ENCODE measurements at places on chromosomes 4 and X.

- no peak for DNase-seq
These were observed 580.8 kb upstream of the AMOT start for GRCh38 chrX:113421432-113421831.

DNA sequence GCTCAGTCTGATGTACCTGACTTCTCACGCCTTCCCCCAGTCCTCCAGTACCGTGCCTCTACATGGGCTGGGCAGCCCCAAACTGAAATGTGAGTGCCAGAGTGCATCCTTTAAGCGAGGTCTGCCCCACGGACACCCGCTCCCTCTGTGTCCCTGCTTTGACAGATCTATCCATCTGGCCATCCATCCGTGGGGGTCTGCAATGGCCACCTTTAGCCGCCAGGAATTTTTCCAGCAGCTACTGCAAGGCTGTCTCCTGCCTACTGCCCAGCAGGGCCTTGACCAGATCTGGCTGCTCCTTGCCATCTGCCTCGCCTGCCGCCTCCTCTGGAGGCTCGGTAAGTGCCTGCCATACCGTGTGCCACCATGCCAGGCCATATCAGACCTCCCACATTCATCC is 827 bp downstream of the PORCN start:
- DNase-seq, result no peak

- DNase-seq, result peak; percentile 59
These were observed 41.4 kb downstream of the SRPX2 start for GRCh38 chrX:100685284-100685996.

DNA sequence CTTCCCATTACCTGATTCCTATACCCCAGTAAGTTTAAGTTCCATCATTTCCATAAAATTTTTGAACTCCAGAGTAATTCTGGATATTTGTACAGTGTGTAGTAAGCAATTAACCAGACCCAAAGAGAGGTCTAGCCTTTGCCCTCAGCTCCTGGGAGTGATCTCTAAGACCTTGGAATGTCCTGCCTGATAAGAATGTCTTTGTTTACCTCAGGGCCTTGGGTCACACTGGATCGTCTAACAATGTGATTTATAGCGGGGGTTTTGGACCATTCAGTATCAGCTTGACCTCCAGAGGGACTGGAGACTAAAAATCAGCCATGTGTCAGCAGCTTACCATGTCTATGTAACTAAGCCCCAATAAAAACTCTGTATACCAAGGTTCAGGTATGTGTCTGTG is 330.9 kb upstream of the PPP1R2C start:
- DNase-seq, result no peak

GRCh38 chr4:45518832-45519231 is 605.0 kb downstream of the GABRG1 start:
- no peak for DNase-seq

DNA sequence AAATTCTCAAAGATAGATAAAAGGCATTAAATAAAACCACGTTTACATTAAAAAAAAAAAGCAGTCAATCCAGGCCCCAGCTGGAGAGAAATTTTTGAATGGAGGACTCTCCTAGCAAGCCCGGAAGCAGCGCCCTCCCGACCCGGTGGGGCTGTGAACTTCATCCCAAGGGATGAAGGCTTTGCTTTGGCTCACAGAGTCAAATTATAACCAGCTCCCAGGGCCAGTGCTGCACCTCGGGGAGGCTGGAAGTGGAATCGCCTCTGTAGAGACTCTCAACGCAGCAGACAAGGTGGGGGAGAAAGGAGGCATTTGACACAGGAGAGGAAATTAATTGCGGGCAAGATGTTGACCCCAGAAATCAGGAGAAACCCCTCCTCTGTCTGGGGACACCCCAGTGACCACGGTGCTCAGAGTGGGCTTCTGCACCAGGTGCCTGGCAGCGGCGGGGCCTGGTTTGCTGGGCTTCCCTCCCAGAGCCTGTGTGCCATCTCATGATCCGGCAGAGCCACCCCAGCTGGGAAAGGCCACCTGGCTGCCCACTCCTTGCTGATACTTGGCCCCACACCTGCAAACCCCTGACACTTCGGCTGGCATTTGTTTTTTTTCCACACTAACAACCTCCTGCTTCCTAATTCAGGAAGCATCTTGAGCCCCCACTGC is 71.7 kb downstream of the ABLIM2 start:
- DNase-seq, result no peak

Measured in NCI-H2107 (cell line).